ENCODE measurements at places on chromosomes 11 and 22. TPM values are rescaled to one million over a fixed set of nuclear protein-coding genes. Genes with fewer than 3 reads are reported as not detected.
A peak's percentile ranks its signal among the peaks of the same experiment; 100 is the strongest.

DNA sequence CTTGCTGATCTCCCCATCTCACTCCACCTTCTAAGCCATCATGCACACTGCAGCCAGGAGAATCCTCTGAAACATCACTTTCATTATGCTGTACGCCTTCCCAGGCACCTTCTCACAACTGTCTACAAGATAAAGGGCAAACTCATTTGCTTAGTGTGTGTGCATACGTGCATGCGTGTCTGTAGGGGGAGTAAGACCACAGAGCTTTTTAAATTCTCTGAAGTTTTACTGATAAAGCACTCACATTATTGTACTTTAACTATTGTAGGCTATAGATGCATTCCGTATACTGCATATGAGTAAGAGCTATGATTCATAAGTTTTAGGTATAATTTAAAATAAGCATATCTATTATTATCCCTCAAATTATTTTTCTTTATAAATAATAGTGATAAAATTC is 15.3 kb upstream of the ANKK1 start:
- no peak for DNase-seq

- DNase-seq: peak; percentile 46
Measured at GRCh38 chr11:13668957-13669521, 571 bp downstream of the FAR1 start.

Gene C11orf42
- total RNA-seq: not detected

Gene OR56A1
- total RNA-seq: not detected

DNA sequence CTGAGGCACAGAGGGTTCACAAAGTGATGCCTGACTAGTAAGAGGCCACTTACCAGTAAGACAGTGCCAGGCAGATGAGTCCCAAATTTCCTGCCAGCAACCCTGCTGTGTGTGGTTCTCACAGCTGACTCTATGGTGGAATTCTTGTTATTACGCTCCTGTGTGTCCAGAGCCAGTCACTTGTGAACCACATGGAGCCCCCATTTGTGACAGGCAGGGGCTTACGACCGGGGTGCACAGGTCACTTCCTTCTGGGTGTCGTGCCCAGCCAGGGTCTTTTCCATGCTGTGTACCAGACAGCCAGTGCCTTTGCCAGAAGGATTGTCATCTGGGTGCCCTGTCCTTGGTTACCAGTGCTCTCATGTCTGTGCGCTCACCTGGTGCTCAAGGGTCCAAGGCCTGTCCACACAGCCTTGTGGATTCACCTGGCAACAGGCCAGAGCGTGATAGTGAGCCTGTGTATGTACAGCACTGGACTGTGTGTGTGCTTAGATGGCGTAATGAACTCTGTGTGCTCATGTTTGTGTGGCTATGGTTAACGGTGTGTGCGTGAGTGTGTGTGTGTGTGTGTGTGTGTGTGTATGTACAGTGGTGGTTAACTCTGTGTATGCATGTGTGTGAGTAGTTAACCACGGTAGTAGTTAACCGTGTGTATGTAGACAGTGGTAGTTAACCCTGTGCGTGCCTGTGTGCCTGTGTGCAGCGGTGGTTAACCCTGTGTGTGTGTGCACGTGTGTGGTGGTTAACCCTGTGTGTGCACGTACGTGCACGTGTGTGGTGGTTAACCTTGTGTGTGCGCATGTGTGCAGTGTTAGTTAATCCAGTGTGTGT is 18.6 kb downstream of the GRAMD4 start:
- DNase-seq: no peak

Gene RFPL3
- total RNA-seq: not detected

Gene AKIP1
- 18.2 TPM for total RNA-seq

Gene CEND1
- 1.7 TPM for total RNA-seq

DNA sequence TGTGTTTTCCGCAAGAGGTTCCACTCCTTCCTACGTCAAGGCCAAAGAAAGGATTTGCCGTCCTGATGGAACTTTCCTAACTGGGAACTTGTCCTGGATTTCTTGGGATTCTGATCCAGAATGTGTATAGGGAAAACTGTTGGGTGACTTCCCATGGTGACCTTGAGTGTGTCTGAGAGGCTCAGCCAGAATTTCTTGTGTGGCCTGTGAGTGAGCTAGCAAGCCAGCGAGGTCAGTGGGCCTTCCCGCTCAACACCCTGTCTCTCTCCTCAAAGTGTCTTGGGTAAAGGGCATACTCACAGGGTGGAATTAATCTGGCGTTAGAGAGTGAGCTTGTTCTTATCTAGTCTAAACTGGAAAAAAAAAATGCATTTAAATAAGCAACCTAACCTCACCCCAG is 20.4 kb downstream of the ZNRF3 start:
- no peak for DNase-seq
